Hypothalamus (tissue), 51 donors: ENCODE measurements at places on chromosomes 6 and 20.

DNA sequence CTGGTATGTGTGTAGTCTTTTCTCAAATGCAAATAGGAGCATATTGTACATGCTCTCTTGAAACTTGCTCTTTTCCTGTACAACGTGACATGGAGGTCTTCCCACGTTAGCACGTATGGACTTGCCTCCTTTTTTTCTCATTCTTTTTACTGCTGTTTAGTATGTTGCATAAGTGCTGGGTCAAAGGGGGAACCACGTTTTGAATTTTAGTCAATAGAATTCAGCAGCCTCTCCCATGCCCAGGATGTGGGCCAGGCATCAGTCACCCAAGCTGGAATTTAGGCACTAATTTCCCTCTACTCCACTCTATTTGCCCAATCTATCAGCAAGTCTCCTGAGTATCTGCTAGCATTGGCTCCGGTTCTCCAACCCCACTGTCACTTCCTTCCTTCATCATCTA lies 41.5 kb upstream of the RNF24 start:
- no peak for DNase-seq

- DNase-seq, result no peak
Observed at GRCh38 chr6:107832151-107833056, 8.3 kb upstream of the SCML4 start.

DNA sequence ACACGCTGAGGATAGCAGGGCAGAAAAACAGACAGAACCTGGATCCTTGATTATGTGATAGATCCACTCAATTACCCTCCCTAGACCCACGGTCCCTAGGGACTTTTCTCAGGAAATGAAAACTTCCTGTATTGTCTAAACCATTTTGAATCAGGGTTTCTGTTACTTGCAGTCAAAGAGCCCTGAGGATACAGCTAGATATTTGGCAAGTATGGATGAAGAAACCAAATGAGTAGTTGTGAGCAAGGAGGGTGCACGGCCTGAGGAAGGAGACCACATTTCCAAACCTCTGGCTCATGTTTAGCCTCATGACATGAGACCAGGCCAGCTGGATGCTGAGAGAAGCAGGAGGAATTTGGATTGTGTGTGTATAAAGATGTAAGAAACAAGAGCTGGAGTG lies 91.6 kb downstream of the MRPL14 start:
- DNase-seq, result no peak

DNA sequence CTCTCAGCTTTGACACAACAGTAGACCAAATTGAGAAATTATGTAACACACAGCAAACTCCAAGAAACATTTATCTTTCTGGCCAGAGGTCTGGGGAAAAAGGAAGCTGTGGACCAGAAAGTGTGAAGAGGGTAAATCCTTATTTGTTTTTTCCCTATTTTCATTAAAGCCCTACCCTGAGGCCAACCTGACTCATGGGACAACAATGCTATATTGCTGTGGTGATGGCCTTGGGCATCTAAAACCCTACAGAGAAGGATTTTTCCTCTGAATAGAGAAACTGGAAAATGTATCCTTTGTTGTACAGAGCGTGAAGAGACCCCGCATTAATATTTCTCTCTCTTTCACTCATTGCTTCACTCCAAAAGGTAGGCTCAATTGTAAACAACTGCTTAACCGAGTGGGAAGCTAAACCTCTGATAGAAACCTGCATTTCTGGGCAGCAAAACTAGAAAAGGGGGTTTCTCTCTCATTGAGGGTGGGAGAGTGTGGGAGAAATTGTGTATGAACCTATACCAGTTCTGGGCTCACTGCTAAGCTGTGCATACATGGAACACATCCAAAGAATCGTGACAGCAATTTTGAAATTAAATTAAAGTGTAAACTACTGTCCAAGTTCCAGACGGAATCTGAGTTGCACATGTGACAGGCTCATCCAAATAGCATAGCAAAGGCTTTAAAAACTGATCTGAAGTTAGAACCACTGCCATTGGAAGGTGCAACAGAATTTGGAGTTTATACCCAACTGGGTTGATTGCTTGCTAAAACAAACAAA lies 175.5 kb downstream of the CLVS2 start:
- DNase-seq, result no peak

- no peak for DNase-seq
Observed at GRCh38 chr20:48623176-48623905, 204.5 kb downstream of the PREX1 start.

GRCh38 chr6:52588710-52589091 lies 11.8 kb upstream of the TRAM2 start:
- DNase-seq, result no peak

- no peak for DNase-seq
Observed at GRCh38 chr6:3007571-3007970, 7.9 kb downstream of the NQO2 start.
